ENCODE measurements at places on chromosomes 2 and 18.
A peak's percentile ranks its signal among the peaks of the same experiment; 100 is the strongest.

- no peak for DNase-seq
Observed at GRCh38 chr2:108316461-108317258, 28.0 kb downstream of the SULT1C2 start.

DNA sequence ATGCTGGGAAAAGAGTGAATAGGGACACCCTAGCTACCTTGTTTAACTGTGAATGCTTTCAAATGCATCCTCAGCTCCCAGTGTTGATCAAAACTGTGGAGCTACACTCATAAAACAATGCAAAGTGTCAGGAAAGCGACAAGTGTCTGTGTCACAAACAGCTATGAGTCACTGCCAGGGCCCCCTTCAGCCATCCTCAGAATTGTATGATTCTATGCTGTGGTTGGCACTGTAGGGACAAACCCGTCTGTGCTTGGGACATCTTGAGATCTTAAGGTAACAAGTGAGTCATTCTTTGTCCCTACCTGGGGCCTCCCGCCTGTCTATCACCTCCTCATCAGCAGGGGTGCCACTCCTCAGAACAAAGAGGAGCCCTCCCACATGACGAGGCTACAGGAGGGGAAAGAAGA, 42.4 kb downstream of the KLF7 start:
- DNase-seq: no peak

- no peak for DNase-seq
Observed at GRCh38 chr18:63111671-63112402, 207.7 kb downstream of the BCL2 start.

- DNase-seq: peak; percentile 48
Observed at GRCh38 chr18:76691800-76692199, 130.6 kb upstream of the ZNF236 start.

DNA sequence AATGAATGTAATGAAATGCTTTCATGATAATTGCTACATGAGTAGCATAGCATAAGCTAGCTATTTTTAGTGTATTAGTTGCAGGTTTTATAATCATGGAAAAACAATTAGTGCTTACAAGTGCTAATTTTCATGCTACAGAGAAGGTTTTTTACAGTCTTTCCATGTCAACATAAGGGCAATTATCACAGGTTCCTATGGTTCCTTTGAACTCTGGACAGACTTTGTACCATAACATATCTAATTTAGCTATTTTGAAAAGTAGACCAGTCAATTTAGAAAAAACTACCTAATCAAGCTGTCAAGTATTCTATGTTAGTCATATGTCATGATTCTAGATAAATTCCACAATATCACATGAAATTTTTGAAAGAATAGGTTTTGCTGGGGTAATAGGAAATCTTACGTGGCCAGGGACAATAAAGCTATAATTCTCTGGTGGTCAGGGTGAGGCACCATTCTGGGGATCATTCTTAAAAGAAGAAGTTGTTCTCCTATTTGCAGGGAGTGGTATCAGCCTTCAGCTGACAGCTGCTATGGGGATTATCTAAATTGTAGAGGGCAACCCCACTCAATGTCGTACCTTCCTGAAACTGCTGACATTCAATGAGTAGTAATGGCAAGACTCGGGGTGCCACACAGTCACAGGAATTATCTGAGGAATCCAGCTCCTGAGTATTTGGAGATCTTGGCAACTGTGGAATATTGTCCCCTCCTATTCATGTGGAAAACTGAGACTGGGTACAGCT, 724.0 kb upstream of the LINC00305 start:
- DNase-seq: no peak

- no peak for DNase-seq
Observed at GRCh38 chr2:57217013-57217412, 829.6 kb upstream of the VRK2 start.

DNA sequence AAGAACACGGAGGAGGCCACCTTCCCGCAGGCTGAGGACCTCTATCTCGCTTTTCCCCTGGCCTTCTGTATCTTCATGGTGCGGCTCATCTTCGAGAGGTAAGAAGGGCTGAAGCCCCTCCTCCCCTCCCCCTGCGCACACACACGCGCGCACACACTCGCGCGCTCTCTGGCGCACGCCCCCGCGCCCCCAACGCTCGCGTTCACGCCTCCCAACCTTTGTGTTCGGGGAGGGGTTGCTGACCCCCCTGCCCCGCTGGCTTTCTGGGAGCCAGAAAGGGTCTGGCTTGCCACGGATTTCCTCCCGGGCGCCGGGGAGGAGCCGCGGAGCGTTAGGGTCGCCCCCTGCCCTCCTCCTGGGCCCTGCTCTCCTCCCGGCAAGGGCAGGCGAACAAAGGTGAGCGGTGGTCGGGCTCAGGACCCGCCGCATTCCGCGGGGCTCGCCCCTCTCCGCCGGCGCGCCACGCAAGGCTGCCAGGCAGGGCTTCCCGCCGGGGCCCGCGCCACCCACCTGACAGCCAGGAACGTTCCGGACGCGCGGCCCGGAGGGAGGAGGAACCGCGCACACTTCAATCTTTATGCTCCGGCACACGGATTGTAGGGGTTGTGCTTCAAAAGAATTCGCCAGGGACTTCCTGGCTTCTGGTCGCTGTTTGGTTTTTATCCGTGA, 583 bp downstream of the CERS6 start:
- peak; percentile 30 for DNase-seq

DNA sequence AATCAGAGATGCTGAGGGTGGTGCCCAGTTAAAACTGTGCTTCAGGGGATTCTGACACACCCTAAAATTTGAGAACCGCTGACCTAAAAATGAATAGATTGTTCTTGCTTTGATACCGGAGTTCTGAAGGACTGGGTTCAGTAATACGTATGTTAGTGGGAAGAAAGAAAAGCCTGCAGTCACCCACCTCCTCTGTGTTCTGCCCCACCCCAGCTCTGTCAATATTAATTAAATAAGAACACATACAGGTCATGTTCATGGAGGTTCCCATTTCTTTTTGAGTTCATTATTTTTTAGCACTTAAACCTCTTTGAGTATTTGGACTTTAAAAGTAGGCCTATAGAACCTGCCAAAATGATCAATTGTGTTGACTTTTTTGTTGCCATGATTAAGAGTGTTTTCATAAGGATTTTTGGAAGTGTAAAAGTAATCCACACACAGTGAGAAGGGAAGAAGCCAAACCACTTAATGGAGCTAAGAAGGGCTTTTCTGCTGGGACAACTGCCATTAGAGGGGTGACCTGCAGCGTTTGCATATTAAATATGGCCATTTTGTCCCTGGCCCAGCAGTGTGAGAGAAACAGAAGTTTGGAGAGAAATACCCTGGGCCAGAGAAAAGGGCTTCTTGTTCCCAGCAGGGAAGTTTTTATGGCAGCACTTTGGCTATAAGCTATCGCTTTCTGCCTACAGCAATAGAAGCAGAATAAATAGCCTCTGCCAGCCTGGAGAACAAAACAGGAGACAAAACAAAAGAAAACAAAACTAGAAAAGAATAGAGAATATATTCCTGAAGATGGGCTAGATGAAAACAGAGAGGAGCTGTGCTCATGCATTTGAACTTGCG, 80.7 kb upstream of the RNF152 start:
- no peak for DNase-seq

GRCh38 chr2:170950221-170950761, 21.2 kb downstream of the GORASP2 start:
- no peak for DNase-seq

- DNase-seq: no peak
Observed at GRCh38 chr2:121051311-121051710, 233.7 kb downstream of the TFCP2L1 start.

- DNase-seq: no peak
Observed at GRCh38 chr18:45785134-45785533, 40.3 kb upstream of the SIGLEC15 start.

- no peak for DNase-seq
Observed at GRCh38 chr18:3808985-3809780, 359.2 kb downstream of the TGIF1 start.

- DNase-seq: no peak
Observed at GRCh38 chr2:42360493-42360889, 526 bp downstream of the COX7A2L start.

DNA sequence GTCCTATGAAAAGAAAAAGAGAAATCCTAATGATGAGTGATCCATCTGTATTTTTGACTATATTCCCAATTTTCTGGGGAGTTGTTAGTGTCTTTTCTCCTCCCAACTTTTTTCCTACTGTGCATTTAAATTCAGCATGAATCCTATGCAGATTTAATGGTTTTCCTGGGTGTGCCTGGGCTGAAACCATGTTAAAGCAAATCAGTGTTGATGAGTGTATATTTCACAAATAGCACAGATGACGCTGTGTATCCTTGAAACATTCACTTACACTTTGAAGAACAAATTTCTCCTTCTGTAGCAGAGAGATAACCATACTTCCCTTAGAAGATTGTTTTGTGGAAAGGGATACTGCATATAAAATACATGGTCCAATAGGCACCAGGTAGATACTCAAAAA, 114.3 kb downstream of the TRIB2 start:
- DNase-seq: no peak

DNA sequence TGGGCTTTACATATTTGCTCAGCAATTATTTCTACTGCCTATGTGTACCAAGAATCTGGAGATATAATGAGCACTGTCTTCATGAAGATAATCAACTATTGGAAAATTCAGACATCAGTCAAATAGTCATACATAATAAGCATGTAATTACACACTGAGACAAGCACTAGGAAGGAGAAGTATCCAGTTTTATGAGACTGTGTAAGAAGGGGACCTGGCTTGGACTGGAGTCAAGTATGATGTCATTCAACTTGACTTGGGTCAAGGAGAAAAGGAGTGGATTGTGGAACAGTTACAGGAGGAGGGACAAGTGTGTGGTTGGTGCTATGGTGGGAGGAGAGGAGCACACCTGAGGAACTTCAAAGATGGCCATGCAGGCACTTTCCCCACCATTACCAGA, 419.8 kb upstream of the TRIB2 start:
- DNase-seq: no peak

DNA sequence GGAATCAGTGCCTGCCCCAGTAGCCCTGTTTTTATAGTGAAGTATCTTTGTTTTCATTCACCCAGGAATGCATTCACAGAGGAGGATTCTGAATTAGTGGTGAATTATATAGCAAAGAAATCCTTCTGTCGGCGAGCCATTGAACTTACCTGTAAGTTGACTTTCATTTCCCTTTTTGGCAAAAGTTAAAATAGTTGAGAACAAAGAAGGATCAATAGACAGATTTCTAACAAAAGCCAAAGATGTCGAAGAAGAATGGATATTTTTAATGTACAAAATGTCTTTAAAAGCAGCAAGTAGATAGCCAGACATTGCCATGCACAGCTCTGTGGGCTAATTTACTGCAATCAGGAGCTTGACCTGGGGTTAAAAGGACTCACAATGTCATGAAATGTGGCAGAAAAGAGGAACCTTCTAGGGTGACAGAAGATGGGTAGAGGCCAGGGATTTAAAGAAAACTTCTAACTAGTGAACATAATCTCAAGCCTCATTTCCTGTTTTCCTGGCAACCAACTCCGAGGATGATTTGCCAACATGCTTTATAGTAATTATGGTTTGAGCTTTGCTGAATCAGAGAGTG, 53.8 kb upstream of the TMEM87B start:
- DNase-seq: no peak

- no peak for DNase-seq
Observed at GRCh38 chr2:241213567-241213966, 25.1 kb downstream of the ANO7 start.

- DNase-seq: no peak
Observed at GRCh38 chr2:14540015-14540414, 92.5 kb upstream of the LRATD1 start.

DNA sequence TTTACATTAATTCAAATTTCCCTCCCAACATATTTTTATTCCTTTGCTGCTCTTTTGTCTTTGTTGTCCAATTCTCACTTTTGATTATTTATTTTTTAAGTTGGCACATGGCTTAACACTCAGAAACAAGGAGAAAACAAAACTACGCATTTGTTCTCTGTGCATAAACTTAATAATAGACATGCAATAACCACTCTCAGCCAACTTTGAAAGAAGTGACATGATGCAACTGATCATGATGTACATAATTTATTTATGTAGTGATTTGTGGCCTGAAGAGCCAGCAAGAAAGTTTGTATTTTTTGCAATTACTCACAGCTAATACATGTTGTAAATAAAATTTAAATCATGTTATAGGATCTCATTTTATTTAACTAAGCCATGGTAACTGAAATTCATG, 942.8 kb upstream of the PIK3C3 start:
- DNase-seq: no peak

GRCh38 chr18:37230768-37231167, 334.8 kb downstream of the CELF4 start:
- no peak for DNase-seq

- no peak for DNase-seq
Observed at GRCh38 chr2:109433926-109434325, 179.8 kb downstream of the SEPTIN10 start.

DNA sequence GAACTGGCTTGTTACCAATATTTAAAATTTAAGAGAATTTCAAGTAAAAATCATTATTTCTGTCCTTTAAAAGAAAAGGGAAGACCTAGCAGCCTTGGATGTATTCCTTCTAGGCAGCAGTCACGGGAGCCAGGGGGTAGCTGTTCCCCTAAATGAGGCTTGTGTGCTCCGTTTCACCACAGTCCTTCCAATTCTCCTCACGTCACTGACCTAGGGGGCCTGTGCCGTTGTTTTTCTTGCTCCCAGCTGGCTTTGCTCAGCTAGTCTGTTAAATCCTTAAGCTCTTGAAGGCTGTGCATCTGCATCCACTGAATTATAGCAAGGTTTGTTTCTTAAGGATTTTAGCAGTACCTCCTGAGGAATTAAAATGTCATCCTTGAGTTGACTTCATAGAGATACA, 9.9 kb downstream of the KLHL23 start:
- DNase-seq: no peak

DNA sequence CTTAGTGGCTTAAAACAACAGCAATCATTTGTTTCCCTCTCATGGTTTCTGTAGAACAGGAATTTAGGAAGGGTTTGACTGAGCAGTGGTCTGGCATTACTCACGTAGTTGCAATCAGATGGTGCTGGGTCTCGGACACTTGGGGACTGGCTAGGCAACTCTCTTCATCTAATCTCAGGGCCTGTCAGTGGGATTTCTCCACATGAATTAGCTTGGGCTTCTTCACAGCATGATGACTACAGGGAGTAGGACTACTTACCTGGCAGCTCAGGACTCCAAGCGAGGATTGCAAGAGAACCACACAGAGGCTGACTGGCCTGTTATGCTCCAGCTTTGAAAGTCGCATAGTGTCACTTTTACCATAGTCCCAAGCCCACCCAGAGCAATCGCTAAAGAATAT, 125.1 kb downstream of the TTC27 start:
- DNase-seq: no peak

GRCh38 chr2:7691961-7692656, 774.9 kb downstream of the RNF144A start:
- peak; percentile 43 for DNase-seq

- DNase-seq: no peak
Observed at GRCh38 chr2:121017396-121017795, 267.6 kb downstream of the TFCP2L1 start.

DNA sequence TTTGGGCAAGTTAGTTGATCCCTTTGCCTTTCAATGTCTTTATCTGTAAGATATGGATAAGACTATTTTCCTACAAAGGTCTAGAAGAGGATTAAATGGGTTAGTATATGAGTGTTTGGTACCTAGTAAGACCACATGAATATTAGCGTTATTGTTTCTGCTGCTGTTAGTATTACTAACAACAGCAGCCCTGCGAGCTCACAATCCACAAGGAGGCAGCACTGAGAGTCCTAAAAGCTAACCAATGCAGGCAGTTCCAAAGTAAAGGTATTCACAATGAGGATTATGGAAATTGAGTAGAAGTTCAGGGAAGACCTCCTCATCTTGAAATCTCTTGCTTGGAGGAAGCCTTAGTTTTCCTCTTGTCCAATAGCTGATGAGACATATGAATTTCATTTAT, 248.9 kb downstream of the TDRD15 start:
- DNase-seq: no peak

Measured in AG08395 (cell line).